ENCODE measurements at places on chromosomes 4 and X. TPM values are rescaled to one million over a fixed set of nuclear protein-coding genes. Genes with fewer than 3 reads are reported as not detected.

DNA sequence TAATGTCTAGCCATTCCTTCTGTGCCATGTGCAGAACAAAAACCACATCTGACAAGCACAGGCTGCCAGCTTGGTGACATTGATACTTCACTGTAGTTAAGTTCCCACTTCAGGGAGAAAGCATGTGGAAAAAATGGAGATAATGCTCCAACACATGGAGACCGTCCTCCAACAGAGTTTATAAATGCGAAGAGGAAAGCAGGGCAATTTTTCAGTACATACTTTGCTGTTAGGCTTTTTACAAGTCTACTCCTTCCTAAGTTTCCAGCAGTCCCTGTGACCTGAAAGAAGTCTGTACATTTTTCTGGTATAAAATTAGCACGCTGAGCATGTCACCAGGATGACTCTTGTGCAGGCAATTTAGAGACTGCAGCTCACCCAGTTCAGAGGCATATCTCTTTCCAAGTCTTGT lies 766.9 kb upstream of the IGFBP7 start:
- DNase-seq = no peak

GRCh38 chrX:78506248-78506647 lies 152.9 kb downstream of the RTL3 start:
- no peak for DNase-seq

DNA sequence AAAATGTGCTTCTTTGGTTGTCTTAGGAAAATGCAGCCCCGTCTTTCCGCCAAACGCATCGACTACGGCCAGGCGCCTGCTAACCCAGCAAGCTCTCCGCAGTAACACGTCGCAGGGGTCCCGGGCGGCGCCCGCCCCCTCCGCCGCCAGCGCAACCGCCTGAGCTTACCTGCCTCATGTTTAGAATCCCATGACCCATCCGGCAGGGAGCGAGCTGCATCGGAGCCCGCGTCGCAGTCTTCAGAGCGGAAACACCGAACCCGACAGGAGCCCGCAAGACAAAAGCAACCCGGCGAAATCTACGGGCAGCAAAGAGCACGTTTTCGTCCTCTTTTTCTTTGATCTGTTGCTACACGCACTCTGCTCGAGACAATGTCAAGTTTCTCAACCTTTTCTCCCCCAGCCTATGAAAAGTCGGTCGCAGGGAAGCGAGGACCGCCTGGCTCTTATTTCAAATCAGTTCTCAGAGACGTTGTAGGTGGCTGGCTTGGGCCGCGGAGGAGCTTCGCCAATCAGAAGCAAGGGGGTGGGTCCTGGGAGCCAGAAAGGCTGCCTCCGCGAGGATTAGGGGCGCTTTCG lies at the start of gene MID1:
TSS of gene MID1 (minus strand) at position 465 of the 579 bp plus-strand sequence. CDS start 53,038 bp downstream, outside the sequence.
- DNase-seq = peak; percentile 78

GRCh38 chrX:52990848-52991247 lies 32.5 kb upstream of the FAM156A start:
- DNase-seq = no peak

GRCh38 chr4:153816542-153816941 lies 27.7 kb upstream of the SFRP2 start:
- no peak for DNase-seq

DNA sequence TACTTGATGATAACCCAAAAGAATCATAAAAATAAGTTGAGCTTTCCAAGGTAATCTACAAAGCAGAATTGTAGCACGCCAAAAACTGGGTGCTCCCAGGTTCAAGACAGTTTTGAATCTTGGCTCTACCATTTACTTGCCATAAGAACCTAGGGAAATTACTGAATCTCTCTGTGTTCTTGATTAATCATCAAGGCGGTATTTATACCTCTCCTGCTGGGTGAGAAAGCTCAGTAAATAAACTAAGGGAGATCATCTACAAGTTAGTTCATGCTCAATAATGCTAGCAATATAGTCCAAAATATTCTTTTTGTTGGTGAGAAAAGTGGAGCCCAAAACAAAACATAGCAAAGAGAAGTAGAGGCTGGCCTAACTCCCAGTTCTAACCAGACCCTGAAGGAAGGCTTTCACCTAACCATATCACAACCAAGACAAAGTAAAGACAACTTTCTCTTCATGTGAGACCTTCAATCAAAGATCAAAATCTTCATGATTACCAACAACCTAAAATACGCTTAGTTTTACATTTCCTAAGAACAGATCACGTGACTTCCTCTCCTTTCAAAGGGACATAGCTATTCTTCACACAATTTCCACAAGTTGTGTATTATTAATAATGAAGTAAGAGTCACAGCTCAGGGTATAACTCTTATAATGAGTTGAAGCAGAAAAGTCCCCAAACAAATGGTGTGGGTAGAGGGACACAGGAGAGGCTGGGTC lies 34.4 kb downstream of the TNIP3 start:
- no peak for DNase-seq

AFAP1 gene
- 6.0 TPM for total RNA-seq

SPANXA2 gene
- not detected for total RNA-seq

DCX gene
- not detected for total RNA-seq

CLDN22 gene
- not detected for total RNA-seq

PTPN13 gene
- total RNA-seq = 0.49 TPM
